ENCODE measurements at places on chromosomes 7 and 10.

- no peak for DNase-seq
Observed at GRCh38 chr7:102085218-102085772, 201.4 kb upstream of the SH2B2 start.

GRCh38 chr7:106887421-106887820, 22.3 kb downstream of the PIK3CG start:
- no peak for DNase-seq

GRCh38 chr10:92102601-92103213, 179.1 kb downstream of the BTAF1 start:
- DNase-seq, result no peak

- no peak for DNase-seq
Observed at GRCh38 chr10:119328223-119328622, 120.9 kb downstream of the GRK5 start.

- no peak for DNase-seq
Observed at GRCh38 chr7:116679500-116679899, 7.5 kb downstream of the MET start.

GRCh38 chr10:68870545-68871104, 30.5 kb upstream of the DDX50 start:
- no peak for DNase-seq

GRCh38 chr10:20887706-20888555, 9.2 kb downstream of the NEBL start:
- DNase-seq, result no peak

DNA sequence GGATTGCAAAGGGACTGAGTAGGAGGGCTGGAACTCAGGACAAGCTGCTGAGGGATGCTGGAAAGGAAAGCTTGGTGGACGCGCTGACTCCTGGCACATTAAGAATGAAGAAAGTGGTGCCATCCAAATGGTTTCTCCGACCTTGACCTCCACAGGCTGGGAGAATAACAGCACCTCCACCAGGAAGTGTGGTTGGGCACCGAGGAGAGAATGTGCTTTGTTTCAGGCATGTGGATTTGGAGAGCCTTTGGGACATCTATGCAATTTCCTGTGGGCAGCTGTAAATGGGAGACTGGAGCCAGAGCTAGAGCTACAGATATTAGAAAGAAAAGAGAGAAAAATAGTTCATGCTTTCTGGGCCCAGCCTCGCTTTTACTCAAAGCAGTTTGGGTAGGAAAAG, 29.8 kb upstream of the HABP2 start:
- DNase-seq, result no peak

GRCh38 chr7:151349507-151349853, 7.9 kb downstream of the NUB1 start:
- no peak for DNase-seq
